Stimulated activated CD4-positive, alpha-beta T cell treated with anti-CD3 and anti-CD28 coated beads, Interleukin-12 subunit alpha, Interleukin-12 subunit beta, amount 100 ng/mL, for 24 hours (primary cell): ENCODE measurements at places on chromosomes 16 and 17.

DNA sequence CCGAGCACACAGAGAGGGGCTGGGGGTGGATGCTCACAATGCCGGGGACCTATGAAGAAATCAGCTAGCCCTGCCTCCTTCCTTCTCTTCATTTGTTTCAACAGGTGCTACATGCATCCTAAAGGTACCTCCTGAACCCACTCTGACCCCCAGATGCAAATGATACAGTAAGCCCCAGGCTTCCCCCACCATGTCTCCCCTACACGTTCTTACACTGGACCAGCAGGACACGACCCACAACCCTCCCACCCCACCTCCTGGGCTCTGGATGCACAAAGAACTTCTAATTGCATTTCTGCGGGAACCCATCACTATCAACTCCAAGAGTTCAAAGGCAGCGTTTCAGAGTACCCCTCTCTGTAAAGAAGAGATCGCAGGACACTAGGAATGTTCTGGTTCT is 2.1 kb downstream of the XYLT1 start:
- no peak for DNase-seq

- peak; percentile 14 for DNase-seq
Observed at GRCh38 chr16:3716831-3717234, 491 bp downstream of the TRAP1 start.

- DNase-seq: no peak
Observed at GRCh38 chr17:71032746-71033273, 863.5 kb downstream of the KCNJ2 start.

DNA sequence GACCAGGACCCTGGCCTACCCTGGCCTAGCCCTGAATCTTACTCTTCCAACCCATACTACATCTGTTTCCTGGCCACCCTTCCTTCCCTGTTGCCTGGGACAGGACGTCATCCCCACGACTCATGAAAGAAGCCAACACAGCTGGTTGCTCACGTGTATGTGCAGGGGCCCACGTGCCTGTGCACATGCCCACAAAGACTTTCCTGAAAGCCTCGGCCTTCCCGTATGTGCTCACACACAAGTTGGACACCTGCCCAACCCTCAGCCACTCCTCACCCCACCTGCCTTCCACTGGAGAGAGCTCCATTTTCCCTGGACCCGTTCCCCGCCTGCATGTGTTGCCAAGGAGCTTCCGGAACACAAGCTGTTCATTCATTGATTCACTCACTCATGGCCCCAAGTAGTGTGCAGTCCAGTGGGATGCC is 7.0 kb downstream of the PLXDC1 start:
- no peak for DNase-seq

DNA sequence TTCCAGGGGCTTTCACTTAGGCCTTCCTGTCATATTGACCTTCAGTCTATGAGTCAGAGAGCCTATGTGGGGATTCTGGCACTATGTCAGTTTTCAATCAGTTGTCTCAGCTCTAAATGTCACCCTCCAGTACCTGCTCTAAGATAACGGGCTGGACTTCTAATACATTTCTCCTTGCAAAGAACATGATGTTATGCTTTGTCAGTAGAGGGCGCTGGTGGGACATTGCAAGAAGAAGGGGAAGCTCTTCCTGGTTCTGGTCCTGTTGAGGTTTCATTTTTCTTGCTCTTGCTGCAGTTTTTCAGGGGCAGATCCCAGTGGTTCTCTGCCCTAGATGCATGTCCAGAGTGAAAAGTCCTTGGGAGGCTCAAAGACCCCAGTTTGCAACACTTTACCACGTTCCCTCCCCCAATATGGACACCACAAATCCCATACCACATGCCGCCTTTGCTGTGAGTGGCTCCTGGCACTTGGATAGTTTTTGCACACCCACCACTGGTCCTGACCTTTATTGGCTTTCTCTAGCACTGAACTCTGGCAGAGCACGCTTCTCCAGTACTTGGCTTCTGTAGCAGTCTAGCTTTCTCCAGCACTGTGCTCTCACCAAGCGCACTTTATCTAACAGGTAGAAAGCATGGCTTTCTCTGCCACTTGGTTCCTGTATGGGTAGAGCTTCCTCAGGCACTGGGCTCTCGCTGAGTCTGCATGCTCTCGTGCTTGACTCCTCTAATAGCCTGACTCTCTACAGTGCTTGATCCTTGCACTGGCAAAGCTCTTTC is 49.0 kb downstream of the BCL7C start:
- DNase-seq: peak; percentile 45
